ENCODE measurements at places on chromosomes 11 and 22.

DNA sequence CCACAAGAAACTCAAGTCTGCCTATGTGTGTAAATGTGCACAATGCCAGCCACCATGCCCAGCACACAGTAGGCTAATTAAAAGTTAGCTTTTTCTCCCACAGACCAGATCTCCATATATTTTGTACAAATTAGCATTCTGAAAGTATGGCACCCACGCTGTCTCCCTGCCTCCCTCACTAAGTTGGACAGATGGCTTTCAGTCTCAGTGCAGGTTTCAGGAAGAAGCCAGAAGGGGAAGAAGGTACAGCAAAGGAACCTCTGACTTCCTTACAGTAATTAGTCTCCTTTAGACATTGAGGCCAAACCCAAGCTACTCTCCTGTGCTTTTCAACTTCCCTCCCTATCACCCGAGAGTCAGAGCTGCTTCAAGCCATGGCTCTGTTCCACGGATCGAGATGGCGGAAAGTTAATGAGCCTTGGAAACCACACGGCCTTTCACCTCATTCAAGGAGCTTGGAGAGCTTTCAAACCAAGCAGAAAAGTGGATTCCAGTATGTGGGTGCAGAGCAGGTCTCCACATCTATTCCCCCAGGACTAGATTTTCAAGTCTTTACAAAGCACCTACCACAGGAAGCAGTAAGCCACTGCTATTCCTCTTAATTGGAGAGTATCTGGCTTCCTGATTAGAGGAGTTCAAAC, 221.1 kb upstream of the NARS2 start:
- DNase-seq, result no peak

DNA sequence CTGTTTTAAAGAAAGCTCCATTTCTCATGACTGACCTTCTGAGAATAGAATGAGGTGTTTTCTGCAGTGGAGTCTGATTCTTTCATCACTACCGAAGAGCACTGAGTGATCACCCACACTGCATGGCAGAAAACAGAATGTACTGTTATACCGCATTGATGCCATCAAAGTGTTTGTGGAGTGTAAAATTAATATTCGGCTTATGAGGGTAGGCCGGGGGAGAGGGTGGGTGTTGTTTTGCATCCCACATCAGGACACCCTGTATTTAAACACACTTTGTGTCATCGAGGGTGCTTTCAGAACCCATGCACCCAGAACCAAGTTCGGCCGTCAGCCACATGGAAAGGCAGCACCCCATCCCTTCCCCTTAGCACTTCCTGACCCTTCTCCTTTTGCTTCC, 41.3 kb upstream of the ETS1 start:
- DNase-seq, result no peak

DNA sequence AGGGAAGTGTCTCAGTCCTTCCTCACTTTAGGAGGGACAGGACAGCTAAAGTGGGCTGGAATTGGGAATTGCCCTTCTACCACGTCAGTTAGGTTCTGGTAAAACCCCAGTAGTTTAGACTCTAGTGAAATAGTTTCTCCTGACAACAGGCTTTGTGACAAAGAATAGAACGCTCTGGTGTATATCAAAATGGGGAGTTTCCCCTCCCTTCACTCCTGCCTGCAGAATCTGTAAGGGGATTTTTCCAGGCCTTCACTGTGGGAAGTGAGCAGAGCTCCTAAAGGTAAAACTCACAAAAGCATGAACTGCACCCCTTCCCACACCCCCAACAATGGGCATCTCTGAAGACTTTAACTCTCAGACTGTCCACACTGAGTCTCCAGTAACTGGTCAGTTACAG, 460.9 kb upstream of the LRRC4C start:
- DNase-seq, result no peak

- peak; percentile 85 for DNase-seq
Measured at GRCh38 chr22:29344137-29344536, 28.6 kb upstream of the RASL10A start.

GRCh38 chr11:8757047-8757446, 74.5 kb downstream of the RPL27A start:
- DNase-seq, result no peak

DNA sequence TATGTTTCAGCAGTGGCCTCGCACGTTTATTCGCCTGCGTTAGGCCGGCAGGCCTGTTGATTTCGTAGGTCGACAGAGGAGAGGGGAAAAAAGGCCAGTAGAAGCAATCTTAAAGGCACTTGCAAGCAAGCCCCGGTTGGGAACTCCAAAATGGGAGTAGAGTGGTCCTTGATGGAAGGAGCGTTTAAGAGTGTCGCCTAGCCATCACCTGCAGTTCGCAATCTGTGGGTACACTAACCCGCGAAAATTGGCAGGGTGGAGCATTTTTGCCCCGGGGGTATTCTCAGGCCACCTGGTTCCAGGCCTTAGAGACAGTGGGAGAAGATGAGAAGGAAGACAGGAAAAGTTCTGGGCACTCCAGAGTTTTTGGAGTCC, 1.1 kb downstream of the EWSR1 start:
- no peak for DNase-seq

DNA sequence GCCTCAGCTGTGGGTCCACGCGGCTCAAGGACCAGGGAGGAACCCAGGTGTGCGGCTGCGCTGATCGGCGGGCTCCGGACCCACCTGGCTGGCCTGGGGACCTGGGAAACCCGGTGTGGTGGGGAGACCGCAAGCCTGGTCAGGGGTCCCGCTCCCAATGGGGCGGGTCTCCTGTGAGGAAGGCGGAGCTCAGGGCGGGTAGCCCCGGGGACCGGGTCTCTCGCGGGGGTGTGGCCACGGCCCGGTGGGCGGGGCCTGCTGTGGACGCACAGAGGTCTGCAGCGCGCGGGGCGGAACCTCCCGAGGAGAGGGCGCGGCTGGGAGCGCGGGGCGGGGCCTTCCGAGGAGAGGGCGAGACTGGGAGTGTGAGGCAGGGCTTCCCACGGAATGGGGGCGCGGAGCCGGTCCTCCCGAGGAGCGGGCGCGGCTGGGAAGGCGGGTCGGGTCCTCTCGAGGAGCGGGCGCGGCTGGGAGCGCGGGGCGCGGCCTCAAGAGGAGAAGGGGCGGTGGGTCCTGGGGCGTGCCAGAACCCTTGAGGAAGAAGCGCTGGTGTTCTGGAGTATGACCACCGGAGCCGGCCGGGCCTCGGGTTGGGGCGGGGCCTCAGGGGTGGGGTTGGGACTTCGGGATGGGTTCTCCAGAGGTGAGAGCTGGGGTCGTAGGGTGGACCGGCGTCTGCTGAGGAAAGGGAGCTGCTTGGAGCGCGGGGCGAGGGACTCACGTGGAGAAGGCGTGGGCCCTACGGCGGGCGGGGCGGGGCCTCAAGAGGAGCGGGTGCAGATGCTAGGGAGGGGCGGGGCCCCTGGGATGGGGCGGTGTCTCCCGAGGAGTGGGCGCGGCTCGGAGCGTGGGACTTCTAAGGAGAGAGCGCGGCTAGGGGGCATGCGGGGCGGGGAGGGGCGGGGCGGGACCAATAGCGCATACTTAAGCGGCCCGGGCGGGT, 20.8 kb downstream of the DGCR6L start:
- peak; percentile 74 for DNase-seq

DNA sequence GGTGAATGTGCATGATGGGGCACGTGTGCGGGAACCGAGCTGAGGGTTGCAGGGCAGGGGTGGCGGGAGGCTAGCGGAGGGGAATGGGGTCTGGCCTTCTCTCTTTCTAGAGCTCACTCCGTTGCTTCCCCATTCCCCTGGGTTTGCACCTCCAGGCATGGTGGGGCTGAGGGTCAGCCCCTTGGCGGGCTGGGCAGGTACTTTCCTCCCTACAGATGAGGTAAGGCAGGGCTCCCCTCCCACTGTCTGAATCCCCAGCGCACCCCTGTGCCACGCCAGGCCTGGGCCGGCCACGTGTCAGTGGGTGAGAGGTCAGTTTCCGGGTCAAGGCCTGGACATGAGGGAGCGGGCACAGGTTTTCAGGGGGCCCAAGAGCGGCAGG, 8.9 kb downstream of the SUSD2 start:
- no peak for DNase-seq

DNA sequence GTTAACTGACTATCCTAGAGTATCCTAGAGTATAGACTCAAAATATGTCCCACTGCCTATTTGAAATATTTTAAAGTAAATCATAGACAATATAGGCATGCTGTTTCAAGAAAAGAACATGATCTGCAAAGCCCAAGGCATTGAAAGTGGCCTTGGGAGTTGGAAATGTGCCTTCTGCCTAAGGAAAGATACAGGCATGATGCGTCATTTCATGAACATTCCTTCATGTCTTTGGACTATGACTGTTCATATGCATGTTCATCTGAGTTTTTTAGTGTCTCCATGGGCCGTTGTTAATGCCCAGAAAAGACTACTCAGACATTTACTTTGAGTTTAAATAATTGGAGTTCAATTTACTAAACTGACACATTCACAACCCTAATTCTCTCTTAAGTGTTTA, 69.7 kb upstream of the PRDM11 start:
- DNase-seq, result no peak

GRCh38 chr11:47057365-47057764, 119.3 kb downstream of the ARFGAP2 start:
- DNase-seq, result no peak

- DNase-seq, result no peak
Measured at GRCh38 chr11:64220798-64221197, 5.2 kb downstream of the TRPT1 start.

- peak; percentile 76 for DNase-seq
Measured at GRCh38 chr11:67055812-67056211, 835 bp upstream of the RHOD start.
